ENCODE measurements at places on chromosomes 3 and 15. TPM values are rescaled to one million over a fixed set of nuclear protein-coding genes. Genes with fewer than 3 reads are reported as not detected.
A peak's percentile ranks its signal among the peaks of the same experiment; 100 is the strongest.

Gene RYR3
- 0.08 TPM for total RNA-seq

Gene IQCB1
- total RNA-seq: 5.7 TPM

Gene NR2E3
- total RNA-seq: not detected

Gene HRH1
- total RNA-seq: 1.4 TPM

Gene ETV5
- 5.0 TPM for total RNA-seq

Gene HAPLN3
- 3.2 TPM for total RNA-seq

Gene ST3GAL6
- total RNA-seq: 52.5 TPM

Gene GOLGA6L7
- total RNA-seq: not detected

Gene SLC2A2
- total RNA-seq: not detected

Gene SI
- total RNA-seq: not detected

Gene CRYGS
- 1.6 TPM for total RNA-seq

Gene RHCG
- 0.22 TPM for total RNA-seq

Gene ACP3
- 1.3 TPM for total RNA-seq

Gene ACKR2
- total RNA-seq: 0.44 TPM

- H3K36me3 ChIP-seq: peaks cover 62% of the 10 kb centered on the region
- H3K4me1 ChIP-seq: peaks cover 65% of the 10 kb centered on the region
- no peaks in the 10 kb centered on the region for H3K27me3 ChIP-seq
- H3K4me3 ChIP-seq: peak overlapping the region; percentile 74
- H3K27ac ChIP-seq: peak overlapping the region; percentile 92
- DNase-seq: no peak
Measured at GRCh38 chr15:90232941-90233386, 777 bp downstream of the CIB1 start.

GRCh38 chr3:11928381-11928780 is 75.8 kb upstream of the SYN2 start:
- H3K27me3 ChIP-seq: peaks cover 34% of the 10 kb centered on the region
- no peak overlapping the region for H3K4me3 ChIP-seq
- DNase-seq: no peak
- H3K36me3 ChIP-seq: no peaks in the 10 kb centered on the region
- no peaks in the 10 kb centered on the region for H3K4me1 ChIP-seq

DNA sequence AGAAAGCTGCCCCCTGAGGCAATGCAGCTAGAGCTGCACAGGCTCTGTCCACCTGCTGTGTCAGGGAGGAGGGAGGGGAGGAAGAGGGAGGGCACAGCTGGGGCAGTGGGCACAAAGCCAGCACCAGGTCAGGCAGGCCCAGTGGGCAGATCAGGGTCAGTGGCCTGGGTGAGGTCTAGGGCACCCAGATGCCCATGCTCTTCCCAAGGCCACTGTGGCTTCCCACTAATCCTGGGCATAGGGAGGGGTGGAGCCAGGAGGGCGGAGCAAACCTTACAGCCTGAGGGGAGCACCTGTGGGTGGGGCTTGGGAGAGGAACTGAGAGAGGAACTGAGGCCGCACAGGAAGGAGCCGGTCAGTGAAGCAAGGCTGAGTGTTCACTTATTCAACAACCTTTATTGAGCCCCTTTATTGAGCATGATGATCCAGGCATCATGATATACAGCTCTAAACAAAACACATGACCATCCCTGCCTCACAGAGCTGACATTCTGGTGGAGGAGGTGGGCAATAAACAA is 55.0 kb downstream of the RHCG start:
- H3K4me1 ChIP-seq: no peaks in the 10 kb centered on the region
- no peak overlapping the region for H3K27ac ChIP-seq
- no peak overlapping the region for H3K4me3 ChIP-seq
- no peak for DNase-seq
- peaks cover 100% of the 10 kb centered on the region for H3K27me3 ChIP-seq
- no peaks in the 10 kb centered on the region for H3K36me3 ChIP-seq

DNA sequence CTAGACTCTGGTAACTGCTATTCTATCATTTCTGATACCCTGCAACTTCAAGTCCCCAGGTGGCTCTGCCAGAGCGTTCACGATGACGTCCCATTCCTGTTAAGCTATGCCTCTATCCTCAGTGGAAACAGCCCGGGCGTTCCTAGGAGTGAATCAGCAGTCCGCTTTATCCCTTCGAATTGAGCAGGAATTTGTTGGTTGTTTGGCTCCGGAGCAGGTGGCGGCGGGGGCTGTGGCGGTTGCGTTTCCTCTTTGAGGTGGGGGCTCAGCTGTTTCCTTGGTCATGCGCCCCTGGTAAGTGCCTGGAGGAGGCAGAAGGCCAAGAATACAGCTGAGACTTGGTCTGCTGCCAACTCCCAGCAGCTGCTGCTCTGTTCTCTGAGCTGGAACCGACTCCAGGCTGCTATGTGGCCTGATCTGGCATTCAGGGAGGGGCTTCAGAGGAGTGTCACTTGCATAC is 25.2 kb downstream of the ARPP21 start:
- H3K27ac ChIP-seq: peak overlapping the region; percentile 64
- DNase-seq: peak; percentile 64
- H3K4me3 ChIP-seq: peak overlapping the region; percentile 53
- H3K4me1 ChIP-seq: peaks cover 28% of the 10 kb centered on the region
- no peaks in the 10 kb centered on the region for H3K36me3 ChIP-seq

DNA sequence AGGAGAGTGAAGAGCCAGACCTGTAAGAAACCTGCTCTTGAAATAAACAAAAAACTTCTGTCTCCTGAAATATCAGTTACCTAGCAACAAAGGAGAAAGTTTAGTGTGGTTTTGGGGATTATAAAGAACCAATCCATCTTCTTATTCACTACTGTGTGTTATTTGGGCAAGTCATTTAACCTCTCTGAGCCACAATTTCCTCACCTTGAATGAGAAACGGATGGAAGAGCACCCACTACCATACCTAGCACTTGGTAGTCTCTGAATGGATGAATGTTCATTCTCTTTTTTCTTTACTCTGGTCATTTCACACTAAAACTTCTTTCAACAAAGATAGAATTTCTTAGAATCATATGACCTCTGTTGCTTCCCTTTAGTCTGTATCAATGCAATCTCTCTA is 45.2 kb downstream of the PTPN9 start:
- DNase-seq: no peak
- peaks cover 35% of the 10 kb centered on the region for H3K4me1 ChIP-seq
- no peak overlapping the region for H3K4me3 ChIP-seq
- H3K27ac ChIP-seq: peak overlapping the region; percentile 90

GRCh38 chr3:110974902-110975301 is 96.7 kb upstream of the NECTIN3 start:
- no peaks in the 10 kb centered on the region for H3K4me1 ChIP-seq
- no peaks in the 10 kb centered on the region for H3K27me3 ChIP-seq
- H3K27ac ChIP-seq: no peak overlapping the region
- no peak for DNase-seq
- H3K36me3 ChIP-seq: no peaks in the 10 kb centered on the region

- DNase-seq: no peak
- peaks cover 20% of the 10 kb centered on the region for H3K4me1 ChIP-seq
- peaks cover under 1% of the 10 kb centered on the region for H3K27me3 ChIP-seq
- H3K27ac ChIP-seq: no peak overlapping the region
- no peak overlapping the region for H3K4me3 ChIP-seq
Measured at GRCh38 chr15:69390575-69390974, 23.6 kb upstream of the KIF23 start.

DNA sequence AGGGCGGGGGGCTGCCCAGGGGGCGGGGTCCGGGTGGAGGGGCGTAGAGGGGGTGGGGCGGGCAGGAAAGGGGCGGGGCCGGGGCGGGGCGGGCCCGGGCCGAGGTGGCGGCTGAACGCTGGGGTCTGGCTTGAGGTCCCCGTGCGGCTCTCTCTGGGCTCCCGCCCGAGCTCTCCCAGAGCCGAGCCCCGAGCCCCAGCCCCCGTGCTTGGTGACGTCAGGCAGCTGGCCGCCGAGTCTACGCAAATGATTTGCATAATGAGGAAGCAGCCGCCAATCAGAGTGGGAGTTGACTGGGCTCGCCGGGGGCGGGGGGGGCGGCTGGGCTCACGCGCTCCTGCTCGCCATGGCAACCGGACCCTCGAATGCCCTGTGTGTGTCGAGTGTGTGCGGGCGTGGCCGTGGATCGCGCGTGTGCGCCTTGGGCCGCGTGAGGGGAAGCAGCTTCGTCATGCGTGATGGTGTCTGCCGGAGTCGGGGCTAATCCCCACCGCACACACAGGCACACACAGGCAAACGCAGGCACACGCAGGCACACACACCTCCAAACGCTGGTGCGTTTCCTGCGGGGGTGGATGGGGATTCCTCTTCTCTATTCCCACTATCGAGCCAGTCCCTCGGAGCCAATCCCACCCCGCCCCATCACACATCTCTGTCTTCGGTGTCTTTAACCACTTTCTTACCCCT is at the start of gene CELF6:
TSS of gene CELF6 (minus strand) at position 173 of the 687 bp plus-strand sequence. CDS start 283 bp downstream, outside the sequence.
- peaks cover 15% of the 10 kb centered on the region for H3K4me1 ChIP-seq
- DNase-seq: peak; percentile 69
- no peaks in the 10 kb centered on the region for H3K27me3 ChIP-seq
- peak within 1 kb of the TSS; percentile 70 for H3K4me3 ChIP-seq
- no peak within 1 kb of the TSS for H3K27ac ChIP-seq
- no peaks in the 10 kb centered on the region for H3K36me3 ChIP-seq

GRCh38 chr15:57730876-57731275 is 24.4 kb downstream of the POLR2M start:
- H3K27ac ChIP-seq: no peak overlapping the region
- H3K4me1 ChIP-seq: peaks cover 16% of the 10 kb centered on the region
- H3K4me3 ChIP-seq: no peak overlapping the region
- no peaks in the 10 kb centered on the region for H3K36me3 ChIP-seq
- no peak for DNase-seq

DNA sequence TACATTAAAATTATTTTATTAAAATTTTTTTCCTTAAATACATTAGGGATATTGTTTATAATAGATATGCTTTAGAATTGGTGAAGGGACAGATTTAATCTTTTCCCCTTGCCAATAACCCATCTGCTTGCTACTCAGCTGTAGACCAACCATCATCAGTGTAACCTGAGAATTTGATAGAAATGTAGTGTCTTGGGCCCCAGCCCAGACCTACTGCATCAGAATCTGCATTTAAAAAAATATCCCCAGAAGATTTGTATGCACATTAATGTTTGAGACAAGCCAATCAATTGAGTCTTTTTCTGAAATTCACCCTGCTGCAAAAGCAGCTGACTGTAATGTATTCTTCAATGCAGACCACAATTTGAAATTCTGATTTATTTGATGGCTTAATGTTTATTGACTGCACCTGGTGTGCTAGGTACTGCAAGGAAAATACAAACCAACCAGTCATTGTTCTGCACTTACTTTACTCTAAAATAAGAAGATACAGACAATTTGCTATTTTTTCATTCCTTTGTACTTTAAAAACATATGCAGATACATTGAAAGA is 190.7 kb upstream of the SGO1 start:
- H3K4me3 ChIP-seq: no peak overlapping the region
- no peak overlapping the region for H3K27ac ChIP-seq
- H3K36me3 ChIP-seq: no peaks in the 10 kb centered on the region
- DNase-seq: no peak
- no peaks in the 10 kb centered on the region for H3K27me3 ChIP-seq
- H3K4me1 ChIP-seq: peaks cover 20% of the 10 kb centered on the region

- no peak overlapping the region for H3K27ac ChIP-seq
- no peak for DNase-seq
- H3K4me3 ChIP-seq: no peak overlapping the region
- H3K4me1 ChIP-seq: peaks cover 22% of the 10 kb centered on the region
- no peaks in the 10 kb centered on the region for H3K27me3 ChIP-seq
Measured at GRCh38 chr3:124149771-124150170, 157.8 kb upstream of the ROPN1 start.

GRCh38 chr3:194166682-194167479 is 30.9 kb downstream of the HES1 start:
- peaks cover 21% of the 10 kb centered on the region for H3K27me3 ChIP-seq
- H3K4me3 ChIP-seq: peak overlapping the region; percentile 26
- no peak overlapping the region for H3K27ac ChIP-seq
- peak; percentile 35 for DNase-seq
- H3K36me3 ChIP-seq: no peaks in the 10 kb centered on the region

- no peak overlapping the region for H3K27ac ChIP-seq
- no peaks in the 10 kb centered on the region for H3K36me3 ChIP-seq
- DNase-seq: no peak
- no peak overlapping the region for H3K4me3 ChIP-seq
- no peaks in the 10 kb centered on the region for H3K4me1 ChIP-seq
- H3K27me3 ChIP-seq: no peaks in the 10 kb centered on the region
Measured at GRCh38 chr3:21825684-21826083, 74.7 kb upstream of the ZNF385D start.

GRCh38 chr3:138923531-138923994 is 23.4 kb downstream of the FOXL2 start:
- H3K27ac ChIP-seq: no peak overlapping the region
- H3K27me3 ChIP-seq: peaks cover 3% of the 10 kb centered on the region
- no peak overlapping the region for H3K4me3 ChIP-seq

DNA sequence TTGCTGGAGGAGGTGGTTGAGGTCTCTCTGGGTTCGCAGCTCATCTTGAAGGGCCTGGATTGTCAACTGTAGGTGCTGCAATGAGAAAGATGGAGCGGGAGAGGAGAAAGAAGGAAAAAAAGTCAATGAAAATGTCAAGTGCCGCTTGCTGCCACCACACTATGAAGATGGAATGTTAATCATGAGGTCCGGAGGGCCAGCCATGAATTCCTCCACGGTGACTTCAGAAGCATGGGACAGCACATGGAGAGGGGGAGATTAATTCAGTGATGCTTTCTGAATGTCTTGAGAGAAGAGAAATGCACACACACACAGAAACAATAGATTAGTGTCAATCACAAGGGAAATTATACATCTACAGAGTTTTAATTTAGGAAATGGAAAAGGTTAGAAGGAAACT is 171.9 kb downstream of the ERC2 start:
- H3K4me1 ChIP-seq: no peaks in the 10 kb centered on the region
- no peak for DNase-seq
- H3K27me3 ChIP-seq: peaks cover 6% of the 10 kb centered on the region
- H3K27ac ChIP-seq: no peak overlapping the region

DNA sequence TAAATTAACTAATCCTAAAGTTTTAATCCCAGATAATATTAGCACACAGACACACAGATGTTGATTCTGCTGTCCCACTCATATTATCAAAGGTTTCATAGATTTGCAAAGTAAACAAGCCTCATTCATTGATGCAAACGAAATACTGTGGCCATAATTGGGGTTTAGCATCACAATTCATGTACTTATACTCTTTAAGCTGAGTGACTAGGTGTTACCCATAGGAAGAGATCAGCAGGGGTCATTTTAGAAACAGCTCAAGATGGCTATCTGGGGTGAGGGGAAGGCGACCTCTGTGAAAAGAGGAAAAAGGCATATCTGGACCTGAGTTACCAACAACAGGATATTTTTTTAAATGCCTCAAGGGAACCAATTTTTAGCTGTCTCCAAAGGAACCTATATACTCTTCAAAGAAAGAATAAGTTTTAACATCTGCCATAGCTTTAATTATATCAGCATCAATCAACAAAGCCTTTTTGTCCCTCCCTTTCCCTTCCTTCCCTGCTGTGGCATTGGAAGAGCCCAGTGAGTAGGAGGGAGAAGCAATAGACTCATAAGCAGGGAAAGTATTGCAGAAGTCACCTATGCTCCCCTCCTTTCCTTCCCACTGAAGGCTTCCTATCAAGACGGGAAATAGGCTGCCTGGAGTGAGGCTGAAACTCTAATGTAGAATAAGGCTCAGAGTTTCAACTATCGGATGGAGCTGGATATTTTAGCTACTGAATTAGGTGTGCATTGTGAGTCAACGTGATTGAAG is 553.4 kb downstream of the ZIC1 start:
- no peaks in the 10 kb centered on the region for H3K36me3 ChIP-seq
- no peak overlapping the region for H3K27ac ChIP-seq
- H3K4me1 ChIP-seq: no peaks in the 10 kb centered on the region
- no peak overlapping the region for H3K4me3 ChIP-seq
- H3K27me3 ChIP-seq: no peaks in the 10 kb centered on the region

- peaks cover 6% of the 10 kb centered on the region for H3K4me1 ChIP-seq
- no peak overlapping the region for H3K27ac ChIP-seq
- H3K36me3 ChIP-seq: no peaks in the 10 kb centered on the region
- H3K27me3 ChIP-seq: no peaks in the 10 kb centered on the region
Measured at GRCh38 chr15:95923792-95924191, 406.7 kb upstream of the NR2F2 start.
